ENCODE measurements at places on chromosomes 1 and 21.

DNA sequence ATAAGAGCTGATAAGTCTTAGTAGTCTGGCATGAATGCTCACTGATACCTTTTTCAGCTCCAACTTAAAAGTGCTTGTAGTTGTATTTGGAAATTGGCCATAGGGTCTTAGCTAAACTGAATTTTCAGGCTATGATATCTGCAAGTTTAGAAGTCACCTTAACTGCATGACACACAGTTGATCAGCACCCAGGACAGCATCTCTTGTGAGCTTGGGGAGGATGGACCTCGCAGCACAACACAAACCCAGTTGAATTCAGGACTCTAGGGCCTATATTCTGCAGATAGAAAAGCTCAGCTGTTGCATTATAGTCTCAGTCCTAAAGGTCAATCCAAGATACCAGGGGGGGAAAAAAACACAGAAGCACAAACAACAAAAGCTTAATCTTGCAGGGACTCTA is 394.3 kb downstream of the KCNH1 start:
- no peak for DNase-seq

GRCh38 chr1:77473690-77474089 is 191.9 kb downstream of the AK5 start:
- DNase-seq = no peak

DNA sequence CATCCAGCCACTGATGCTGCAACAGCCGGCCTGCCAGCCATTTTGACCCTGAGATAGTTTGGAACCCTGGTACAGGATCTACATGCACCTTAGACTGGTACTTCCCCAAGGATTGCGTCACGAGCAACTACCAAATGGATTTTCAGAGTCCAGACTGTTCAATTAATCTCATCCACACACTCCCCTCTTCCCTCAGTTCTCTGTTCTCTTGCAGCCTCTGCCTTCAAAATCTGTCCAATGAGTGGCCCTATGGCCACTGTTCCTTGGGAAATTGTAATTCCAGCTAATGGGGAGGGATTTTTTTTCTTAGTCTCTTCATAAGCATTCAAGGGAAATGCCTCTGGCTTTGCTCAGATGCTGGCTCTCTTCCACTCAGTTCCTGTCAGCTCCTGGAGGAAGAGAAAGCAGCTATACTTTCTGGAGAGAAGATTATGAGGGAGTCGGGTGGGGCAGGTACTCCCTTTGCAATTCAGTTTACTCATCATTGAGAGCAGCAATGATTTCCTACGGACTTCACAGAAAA is 19.8 kb upstream of the UAP1 start:
- DNase-seq = no peak

GRCh38 chr1:11881749-11882441 is 23.1 kb upstream of the NPPB start:
- DNase-seq = no peak

DNA sequence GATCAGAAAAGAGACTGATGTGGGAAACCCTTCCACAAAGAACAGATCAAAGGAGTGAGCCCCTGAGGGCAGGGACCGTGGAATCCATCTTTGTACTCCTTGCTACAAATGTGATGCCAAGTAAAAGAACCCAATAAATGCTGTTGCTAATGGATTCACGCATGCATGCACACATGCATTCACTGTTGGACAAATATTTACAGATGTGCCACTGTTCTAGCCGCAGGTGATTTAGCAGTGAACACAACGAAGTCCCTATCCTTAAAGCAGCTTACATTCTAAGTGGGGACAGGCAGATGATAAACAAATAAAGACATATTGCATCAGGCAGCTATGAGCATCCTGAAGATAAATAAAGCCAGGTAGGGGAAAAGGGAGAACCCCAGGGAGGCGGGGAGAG is 67.8 kb downstream of the ITPKB start:
- no peak for DNase-seq

DNA sequence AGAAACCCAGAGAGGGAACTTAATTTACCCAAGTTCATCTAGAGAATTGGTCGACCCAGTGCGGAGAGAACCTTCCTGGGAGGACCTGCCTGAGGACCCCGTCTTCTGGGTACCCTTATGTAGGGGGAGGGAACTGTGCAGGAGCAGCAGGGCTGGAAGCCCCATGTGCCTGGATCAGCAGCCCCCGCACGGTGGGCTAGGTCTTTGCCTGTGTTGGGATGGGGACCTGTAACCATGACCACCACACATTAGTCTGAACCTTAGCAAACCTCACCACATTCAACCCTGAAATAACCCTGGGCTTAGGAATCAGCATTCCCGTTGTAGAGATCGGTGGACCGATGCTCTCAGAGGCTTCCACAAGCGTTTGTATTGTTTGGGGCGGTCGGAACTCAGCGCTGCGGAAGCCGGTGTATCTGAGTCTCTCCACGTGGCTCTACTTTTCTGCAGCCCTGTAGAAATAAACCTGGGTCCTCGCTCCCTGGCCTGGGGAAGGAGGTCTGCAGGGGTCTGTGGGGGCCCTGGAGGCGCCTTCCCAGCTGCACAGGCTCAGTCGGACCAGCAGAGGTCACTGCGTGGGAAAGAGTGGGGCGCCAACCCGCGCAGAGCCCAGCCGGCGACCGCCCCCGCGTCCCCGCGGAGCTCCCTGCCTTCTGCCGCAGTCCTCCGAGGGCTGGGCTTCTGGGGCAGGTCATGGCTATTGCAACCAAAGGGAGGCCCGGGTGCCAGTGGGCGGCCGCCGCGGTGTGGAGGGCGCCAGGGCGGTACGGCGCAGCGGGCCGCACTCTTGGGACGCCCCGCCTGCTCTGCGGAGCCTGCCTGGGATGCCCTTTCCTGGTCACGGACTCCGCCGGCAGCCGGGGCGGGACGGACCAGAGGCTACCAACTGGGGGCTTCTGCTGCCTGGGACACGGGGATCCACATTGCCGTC is 36.2 kb upstream of the KCNA10 start:
- peak; percentile 40 for DNase-seq

- DNase-seq = no peak
Measured at GRCh38 chr1:30868833-30869435, 39.6 kb downstream of the SDC3 start.
